Activated CD8-positive, alpha-beta T cell treated with anti-CD3 and anti-CD28 coated beads, Interleukin-2, amount 10 ng/mL, durations not matched to agents 7 days and 5 days (primary cell): ENCODE measurements at places on chromosomes 4 and X. TPM values are rescaled to one million over a fixed set of nuclear protein-coding genes. Genes with fewer than 3 reads are reported as not detected.

HS3ST1 gene
- total RNA-seq, result not detected

PAGE2 gene
- total RNA-seq, result not detected

NOCT gene
- 9.3 TPM for total RNA-seq

GLRA3 gene
- not detected for total RNA-seq

FAM114A1 gene
- total RNA-seq, result 0.50 TPM

CHM gene
- total RNA-seq, result 17.9 TPM

IL9R gene
- 68.1 TPM for total RNA-seq

- DNase-seq, result no peak
These were observed 9.9 kb downstream of the TACC3 start for GRCh38 chr4:1731180-1731579.

- peak; percentile 41 for DNase-seq
These were observed 21.0 kb downstream of the S100G start for GRCh38 chrX:16671005-16671404.

GRCh38 chr4:45241976-45242375, 515.6 kb upstream of the GNPDA2 start:
- DNase-seq, result no peak

GRCh38 chrX:82218361-82218760, 1016.5 kb downstream of the SH3BGRL start:
- DNase-seq, result no peak

GRCh38 chrX:39065051-39065871, 264.0 kb downstream of the MID1IP1 start:
- DNase-seq, result no peak

- no peak for DNase-seq
These were observed 88.6 kb downstream of the CHRNA9 start for GRCh38 chr4:40423735-40424134.

- DNase-seq, result no peak
These were observed 32.6 kb upstream of the SPON2 start for GRCh38 chr4:1204828-1205585.

DNA sequence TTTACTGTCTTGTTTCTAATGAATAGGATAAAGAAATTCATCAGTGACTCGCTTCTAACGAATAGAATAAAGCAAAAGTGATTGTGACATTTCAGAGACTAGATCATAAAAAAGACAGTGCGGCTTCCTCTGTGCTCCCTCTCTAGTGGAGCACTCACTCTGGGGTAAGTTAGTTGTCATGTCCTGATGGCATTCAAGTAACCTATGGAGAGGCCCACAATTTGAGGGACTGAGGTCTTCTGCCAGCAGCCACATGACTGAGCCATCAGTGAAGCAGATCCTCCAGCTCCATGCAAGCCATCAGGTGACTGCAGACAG, 72.4 kb downstream of the YIPF6 start:
- DNase-seq, result no peak

- no peak for DNase-seq
These were observed 60.5 kb downstream of the TMA16 start for GRCh38 chr4:163554870-163555465.

DNA sequence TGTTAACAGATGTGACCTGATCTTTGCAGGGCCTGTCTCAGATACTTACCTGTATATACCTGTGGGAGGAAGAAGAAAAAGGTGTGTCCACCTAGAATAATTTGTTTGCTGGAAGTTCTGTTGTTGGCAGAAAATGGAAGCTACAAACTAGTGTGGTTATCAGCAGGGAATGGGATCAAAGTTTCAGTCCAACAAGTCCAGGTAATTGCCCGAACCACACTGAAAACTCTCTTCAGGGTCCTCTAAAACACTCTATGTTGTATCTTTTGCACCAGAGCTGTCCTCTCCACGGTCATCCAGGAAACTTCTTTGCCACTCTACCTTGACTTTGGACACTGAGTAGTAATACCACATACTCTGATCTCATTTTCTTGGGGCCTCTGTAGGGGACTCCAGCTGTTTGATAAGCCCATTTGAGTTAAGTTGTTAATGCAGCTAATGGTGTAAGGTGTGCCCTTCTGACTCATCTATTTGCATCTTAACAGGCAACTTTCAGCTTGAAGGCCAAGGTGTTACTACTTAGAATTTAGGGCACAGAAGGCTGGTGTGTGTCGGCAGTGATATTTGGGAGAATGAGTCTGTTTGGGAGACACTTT, 38.7 kb upstream of the GATB start:
- DNase-seq, result no peak

DNA sequence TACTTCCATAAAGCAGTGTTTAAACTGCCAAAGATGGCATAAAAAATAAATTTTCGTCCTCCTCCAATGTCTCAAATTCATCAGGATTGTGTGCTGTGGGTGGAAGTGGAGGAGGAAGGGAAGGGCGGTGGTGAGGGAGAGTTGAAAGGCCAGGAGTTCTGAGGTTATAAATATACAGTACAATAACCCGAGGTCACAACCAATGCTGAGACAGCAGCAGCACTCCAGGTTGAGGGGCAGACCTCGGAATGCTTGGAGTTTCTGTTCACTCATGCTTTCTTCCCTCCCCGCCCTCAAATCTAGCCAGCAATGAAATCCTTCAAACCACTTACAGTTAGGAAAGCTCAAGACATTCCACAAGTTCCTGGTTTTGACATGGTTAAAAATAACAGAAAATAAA, 134.0 kb upstream of the SMAD1 start:
- DNase-seq, result no peak

- DNase-seq, result no peak
These were observed 2.0 kb upstream of the SOD3 start for GRCh38 chr4:24793219-24794005.

DNA sequence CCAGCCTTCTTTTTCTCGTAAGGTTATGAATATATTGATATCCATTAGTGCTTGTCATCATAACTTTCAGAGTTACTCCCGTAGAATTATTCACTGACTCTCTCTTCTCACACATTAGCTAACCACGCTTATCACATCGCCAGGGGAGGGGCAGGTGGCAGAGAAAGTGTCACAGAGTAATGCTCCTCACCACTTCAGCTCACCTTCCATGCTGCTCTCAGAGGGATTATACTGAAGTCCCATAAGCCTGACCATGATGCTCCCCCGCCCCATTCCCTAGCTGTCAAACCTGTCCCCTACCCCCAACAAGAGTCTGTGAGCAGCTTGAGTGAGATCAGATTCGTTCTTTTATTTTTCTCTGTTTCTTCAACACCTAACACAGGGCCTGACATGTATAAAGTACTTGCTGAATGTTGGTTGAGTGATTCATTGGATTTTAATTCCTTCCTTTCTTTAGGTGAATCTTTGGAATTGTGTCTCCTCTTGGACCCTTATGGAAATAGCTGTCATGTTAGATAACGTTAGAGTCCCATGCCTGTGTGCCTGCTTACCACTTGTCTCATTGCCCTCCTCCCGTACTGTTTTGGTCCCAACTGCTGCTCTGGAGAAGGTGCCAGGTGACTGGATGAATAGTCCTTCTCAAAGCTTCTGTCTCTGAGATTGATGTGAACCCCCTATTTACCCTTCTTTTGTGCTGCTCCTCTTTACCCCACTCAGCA, 55.1 kb downstream of the RS1 start:
- no peak for DNase-seq

GRCh38 chrX:121782976-121783375, 735.6 kb downstream of the GLUD2 start:
- DNase-seq, result no peak

DNA sequence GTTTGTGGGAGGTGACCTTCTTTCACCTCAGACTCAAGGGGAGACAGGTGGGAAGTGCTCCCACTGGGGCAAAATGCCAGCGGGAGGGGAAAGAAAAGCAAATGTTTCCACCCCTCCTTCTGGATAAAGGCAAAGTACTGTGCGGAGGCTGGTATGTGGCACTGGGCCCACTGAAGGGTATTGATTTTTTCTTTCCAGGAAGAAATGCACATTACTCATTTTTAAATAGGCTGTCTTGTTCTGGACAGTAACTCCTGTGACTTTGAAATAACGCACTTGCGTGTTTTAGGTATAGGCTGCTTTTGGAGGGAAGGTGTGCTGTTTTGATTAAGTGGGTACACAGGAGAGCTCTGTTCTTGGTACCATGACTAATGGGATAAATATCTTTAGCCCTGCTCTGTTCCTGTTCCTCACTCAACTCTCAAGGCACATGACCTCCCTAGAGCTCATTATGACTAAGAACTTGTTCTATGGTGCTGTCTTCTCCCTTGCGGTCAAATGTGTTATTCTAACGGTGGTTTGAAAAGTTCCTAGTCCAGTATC, 40.7 kb upstream of the MBTPS2 start:
- DNase-seq, result no peak

GRCh38 chr4:165556383-165556782, 177.6 kb downstream of the CPE start:
- DNase-seq, result no peak

DNA sequence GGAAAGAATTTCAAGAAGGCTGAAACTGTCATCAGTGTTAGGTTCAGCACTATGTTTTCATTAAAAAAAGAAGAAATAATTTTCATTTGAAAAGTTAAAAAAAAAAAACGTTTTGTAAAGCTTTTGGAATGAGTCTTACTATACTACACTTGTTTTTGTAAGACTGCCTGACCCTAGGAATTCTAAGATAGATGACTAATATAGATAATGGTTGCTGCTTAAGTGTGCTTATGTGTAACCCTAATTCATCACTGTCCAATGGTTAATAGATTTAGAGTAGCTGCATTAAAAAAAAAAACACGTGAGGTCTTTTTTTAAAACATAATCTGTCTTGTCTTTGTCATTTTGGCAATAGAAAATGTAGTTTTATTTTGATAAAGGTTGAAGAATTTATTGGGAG, 323.2 kb downstream of the IL1RAPL1 start:
- DNase-seq, result no peak

- DNase-seq, result no peak
These were observed 4.1 kb downstream of the ABCB7 start for GRCh38 chrX:75151827-75152592.
